ENCODE measurements at places on chromosomes 12 and 14. TPM values are rescaled to one million over a fixed set of nuclear protein-coding genes. Genes with fewer than 3 reads are reported as not detected.

Gene RAD9B
- 0.24 TPM for total RNA-seq

Gene PTPN21
- 1.7 TPM for total RNA-seq

Gene SERPINA1
- 3.0 TPM for total RNA-seq

Gene ST8SIA1
- 1.9 TPM for total RNA-seq

Gene SLCO1C1
- not detected for total RNA-seq

Gene LRP1-AS
- total RNA-seq = not detected

Gene KLRK1
- 0.98 TPM for total RNA-seq

Gene MYL6
- total RNA-seq = 1,070 TPM

Gene ABCD4
- total RNA-seq = 33.5 TPM

Gene ACSM4
- not detected for total RNA-seq

Gene HOXC13
- total RNA-seq = 6.0 TPM

Gene RERGL
- total RNA-seq = not detected

Gene FAM90A1
- 0.61 TPM for total RNA-seq

Gene GNPNAT1
- 12.8 TPM for total RNA-seq

Gene ART4
- total RNA-seq = not detected

Gene PCBP2
- 216 TPM for total RNA-seq

Gene MYF5
- total RNA-seq = not detected

Gene NFATC4
- total RNA-seq = 12.2 TPM

Gene AP5M1
- 6.1 TPM for total RNA-seq

Gene AKAP6
- 3.3 TPM for total RNA-seq

Gene TGM1
- 1.1 TPM for total RNA-seq

Gene MAP1LC3B2
- 0.26 TPM for total RNA-seq

Gene WSCD2
- total RNA-seq = not detected

Gene KRT78
- total RNA-seq = not detected

Gene FICD
- total RNA-seq = 5.0 TPM

Gene TDP1
- total RNA-seq = 23.3 TPM

Gene TSPAN11
- 2.4 TPM for total RNA-seq

Gene MEG3
- not detected for total RNA-seq

Gene ADAMTS20
- total RNA-seq = 0.98 TPM

Gene ZNF641
- 4.5 TPM for total RNA-seq

Gene DGLUCY
- total RNA-seq = 22.9 TPM

Gene ASCL1
- total RNA-seq = not detected

Gene CCDC196
- total RNA-seq = not detected

Gene PGF
- 3.7 TPM for total RNA-seq

Gene OTX2
- total RNA-seq = not detected

Gene ACRBP
- total RNA-seq = not detected

Gene GPR84
- 0.16 TPM for total RNA-seq

Gene FOXN4
- total RNA-seq = not detected

Gene TBC1D30
- 5.3 TPM for total RNA-seq

Gene FSCB
- total RNA-seq = not detected

Gene KRT80
- 49.9 TPM for total RNA-seq

Gene REC8
- 1.2 TPM for total RNA-seq

Gene TUBA1C
- total RNA-seq = 616 TPM

Gene TMPRSS12
- total RNA-seq = not detected

Gene SCNN1A
- total RNA-seq = 1.0 TPM

Gene PRB2
- total RNA-seq = 0.42 TPM

Gene TAS2R14
- total RNA-seq = 2.2 TPM

Gene IRAK3
- not detected for total RNA-seq

Gene PPP1R36
- total RNA-seq = not detected

Gene SERPINA4
- total RNA-seq = not detected

Measured in A375 (cell line).